Type B pancreatic cell (in vitro differentiated cells): ENCODE measurements at places on chromosomes 3 and 15.

GRCh38 chr3:186283651-186284348, 78.2 kb downstream of the DGKG start:
- DNase-seq, result no peak

DNA sequence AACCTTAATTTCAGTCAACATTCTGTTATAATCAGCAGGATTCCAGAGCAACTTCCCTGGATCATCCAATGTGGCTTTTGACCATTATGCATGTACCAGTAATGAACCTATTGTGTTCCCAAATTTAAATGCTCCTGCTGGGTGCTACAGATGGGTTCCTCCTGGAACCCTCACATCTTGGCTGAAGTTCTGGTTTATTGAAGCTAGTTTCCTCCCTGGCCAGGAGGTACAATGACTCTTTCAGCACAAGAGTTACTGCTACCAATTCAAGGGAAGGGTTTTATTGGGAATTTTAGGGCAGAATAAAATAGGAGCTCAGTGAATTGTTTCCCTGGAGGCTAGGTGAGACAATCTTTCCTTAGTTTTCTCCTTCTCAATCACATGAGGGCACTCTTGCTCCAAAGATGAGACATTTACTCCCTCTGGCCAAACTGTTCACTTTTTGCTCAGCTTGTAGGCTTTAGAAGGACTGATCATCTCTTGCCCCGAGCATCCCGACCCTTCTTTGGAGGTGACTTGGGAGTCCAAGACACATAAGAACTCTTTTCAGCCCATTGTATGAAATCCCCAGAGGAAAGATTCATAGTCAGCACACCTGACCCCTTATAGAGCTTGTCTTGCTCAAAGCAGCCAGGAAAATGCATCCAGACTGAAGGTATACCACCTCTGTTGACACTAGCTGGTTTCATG, 8.8 kb upstream of the NPHP3 start:
- DNase-seq, result no peak

- DNase-seq, result no peak
Measured at GRCh38 chr3:159829539-159830227, 159.0 kb upstream of the IL12A start.

DNA sequence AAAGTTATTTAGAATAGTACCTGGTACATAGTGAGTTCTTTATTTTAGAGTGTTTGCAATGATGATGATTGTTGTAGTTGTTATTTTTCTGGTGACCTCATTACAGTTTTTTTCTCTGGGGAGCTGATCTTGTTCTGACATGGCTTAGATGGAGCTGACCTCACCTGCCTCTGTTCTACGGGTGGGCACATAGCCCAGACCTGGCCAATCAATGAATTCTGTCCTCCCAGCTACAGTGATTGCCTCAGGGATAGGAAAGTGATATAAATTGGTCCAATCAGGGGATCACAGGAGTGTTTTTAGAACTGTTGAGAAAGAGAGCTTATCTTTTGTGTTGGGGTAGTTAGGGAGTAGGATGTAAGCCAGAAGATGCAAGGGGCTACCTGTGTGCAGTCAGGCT, 3.2 kb upstream of the NANOGP8 start:
- no peak for DNase-seq

DNA sequence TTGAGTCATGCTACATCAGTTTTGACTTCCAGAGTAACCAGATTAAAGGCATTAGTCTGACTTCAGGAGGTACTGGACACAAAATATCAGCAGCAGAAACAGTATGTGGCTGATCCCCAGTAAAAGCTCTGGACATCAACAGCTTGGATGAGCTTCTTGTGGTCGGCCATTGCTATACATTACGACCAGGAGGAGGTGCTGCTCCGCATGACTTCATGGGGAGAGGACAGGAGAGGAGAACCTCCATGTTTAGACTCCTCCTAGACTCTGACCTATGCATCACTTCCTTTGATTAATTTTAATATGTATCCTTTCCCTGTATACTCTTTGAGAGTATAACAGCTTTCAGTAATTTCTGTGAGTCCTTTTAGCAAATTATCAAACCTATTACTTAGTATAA, 285.6 kb upstream of the ARHGEF26 start:
- DNase-seq, result no peak

GRCh38 chr3:58584690-58585004, 7.5 kb upstream of the FAM107A start:
- no peak for DNase-seq

DNA sequence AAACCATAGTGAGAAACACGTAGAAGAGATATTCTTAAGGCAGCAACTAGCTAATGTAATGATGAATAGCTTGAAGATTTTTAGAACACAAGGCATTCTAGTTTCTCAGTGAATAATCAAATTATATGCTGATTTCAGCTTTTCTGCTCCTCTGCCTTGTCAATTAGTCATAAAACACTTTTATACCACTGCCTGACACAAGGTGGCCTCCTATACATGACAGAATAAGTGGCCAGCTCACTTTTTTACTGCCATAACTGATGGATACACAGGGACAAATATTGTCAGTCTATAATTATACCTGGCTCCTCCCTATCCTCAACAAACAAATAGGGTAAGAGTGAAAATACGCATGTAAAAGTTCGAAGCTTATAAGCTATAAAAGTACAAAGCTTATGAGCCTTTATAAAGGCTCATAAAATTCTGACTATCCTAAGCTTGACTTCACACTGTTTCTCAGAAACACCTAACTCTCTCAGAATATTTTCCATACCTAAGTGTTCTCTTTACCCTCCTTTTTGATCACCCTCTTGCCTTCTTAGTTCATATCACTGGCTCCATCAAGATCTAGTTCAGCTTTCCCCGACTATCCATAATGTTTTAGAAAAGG, 81.6 kb downstream of the HERC1 start:
- no peak for DNase-seq

- no peak for DNase-seq
Measured at GRCh38 chr15:63357061-63357460, 24.6 kb downstream of the CA12 start.

GRCh38 chr15:59138243-59138642, 33.3 kb downstream of the CCNB2 start:
- DNase-seq, result no peak

DNA sequence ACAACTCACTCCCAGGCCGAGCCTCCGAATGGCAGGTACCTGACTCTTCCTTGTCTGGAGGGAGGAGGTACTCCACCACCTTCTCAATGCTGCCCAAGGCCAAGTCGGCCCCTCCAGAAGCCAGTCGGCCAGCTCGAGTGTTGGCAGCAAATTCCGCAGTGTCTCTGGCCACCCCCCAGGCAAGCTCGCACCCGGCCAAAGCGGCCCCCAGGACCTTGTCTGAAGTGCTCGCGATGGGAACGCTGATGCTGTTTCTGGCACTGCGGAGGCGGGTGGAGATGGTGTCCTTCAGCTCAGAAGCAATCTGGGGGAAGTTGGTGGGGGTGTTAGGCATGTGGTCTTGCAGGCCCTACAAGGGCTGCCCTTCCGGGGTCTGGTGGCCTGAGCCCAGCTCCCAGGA, 9.2 kb downstream of the PLIN1 start:
- DNase-seq, result no peak

DNA sequence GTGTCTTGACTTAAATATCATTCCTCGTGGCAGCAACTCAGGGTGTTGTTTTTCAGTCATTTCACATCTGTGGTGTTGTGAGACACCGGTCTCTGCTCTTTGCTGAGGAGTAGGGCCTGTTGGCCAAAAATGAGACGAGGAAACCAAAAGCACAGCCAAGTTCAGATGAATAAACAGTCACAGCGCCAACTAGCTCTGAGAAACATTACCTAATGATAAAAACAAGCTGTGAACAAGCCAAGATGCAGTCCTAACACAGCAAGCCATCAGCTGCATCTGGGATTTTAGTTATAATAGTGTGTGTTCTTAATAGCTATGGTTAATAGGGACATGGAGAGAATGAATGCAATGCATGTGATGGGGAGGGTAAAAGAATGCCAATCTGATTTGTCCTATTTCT, 843.4 kb upstream of the DPPA4 start:
- DNase-seq, result no peak

GRCh38 chr3:159866201-159866746, 122.4 kb upstream of the IL12A start:
- DNase-seq, result no peak

DNA sequence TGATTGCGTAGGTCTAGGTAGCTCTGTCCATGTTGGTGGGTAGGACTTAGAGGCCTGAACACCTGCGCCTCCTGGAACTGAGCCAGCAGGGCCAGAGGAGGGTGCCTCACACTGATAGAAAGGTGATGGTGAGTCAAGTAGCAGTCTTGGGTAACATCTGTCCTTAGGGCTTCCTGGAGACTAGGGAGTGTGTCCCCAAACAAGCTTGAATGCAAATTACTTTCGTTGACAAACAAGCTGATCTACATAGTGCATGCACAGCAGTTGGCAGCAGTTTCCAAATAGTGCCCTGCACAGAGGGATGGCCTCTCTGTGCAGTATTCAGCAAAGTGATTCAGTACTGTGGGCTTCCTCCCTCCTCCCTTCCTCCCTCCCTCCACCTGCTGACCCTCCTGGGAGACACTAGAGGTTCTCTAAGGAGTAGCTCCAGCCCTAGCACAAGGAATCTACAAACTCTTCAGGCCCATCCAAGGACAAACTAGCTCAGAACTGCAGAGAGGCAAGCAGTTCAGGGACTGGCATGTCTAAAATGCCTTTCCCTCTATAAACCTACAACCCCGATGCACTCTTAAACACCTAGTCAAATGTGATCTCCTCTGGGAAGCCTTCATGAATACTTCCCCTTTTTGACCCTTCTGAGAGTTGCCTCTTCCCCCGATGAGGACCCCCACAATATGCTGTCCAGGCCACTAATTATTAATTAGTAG, 61.0 kb downstream of the TLE3 start:
- no peak for DNase-seq

DNA sequence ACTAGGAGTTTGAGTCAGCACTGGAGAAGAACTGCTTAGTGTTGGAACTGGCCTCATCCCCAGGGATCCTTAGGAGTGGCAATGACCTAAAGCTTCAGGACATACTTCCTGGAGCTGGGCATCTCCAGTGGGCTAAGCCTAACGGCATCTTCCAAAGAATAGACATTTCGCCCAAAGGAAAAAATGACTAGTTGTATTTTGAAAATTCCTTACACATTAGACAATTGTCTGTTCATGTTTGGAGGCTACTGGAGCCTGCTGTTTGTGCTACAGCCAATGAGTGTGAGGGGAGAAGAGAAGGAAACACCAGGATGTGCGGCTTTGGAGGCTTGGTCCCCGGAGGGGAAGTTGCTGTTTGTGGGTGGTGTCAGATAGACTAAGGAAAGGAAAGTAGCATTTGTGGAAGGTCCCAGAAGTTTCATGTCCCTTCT, 77.6 kb downstream of the POLR2M start:
- DNase-seq, result no peak

DNA sequence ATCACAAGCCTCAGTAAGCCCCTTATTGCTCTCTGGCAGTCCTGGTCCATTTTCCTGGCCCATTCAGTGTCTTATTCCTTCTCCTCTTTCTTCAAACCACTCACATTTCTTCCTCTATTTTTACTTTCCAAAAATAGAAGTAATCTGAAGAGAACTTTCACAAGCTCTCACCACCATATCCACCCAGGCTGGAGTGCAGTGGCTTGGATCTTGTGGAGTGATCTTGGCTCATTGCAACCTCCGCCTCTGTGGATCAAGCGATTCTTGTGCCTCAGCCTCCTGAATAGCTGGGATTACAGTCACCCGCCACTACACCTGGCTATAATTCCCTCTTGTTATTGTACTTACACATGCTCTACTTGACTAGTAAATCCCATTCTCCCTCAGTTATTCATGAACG, 16.8 kb downstream of the ARMC8 start:
- no peak for DNase-seq
